ENCODE measurements at places on chromosomes 7 and 10.

DNA sequence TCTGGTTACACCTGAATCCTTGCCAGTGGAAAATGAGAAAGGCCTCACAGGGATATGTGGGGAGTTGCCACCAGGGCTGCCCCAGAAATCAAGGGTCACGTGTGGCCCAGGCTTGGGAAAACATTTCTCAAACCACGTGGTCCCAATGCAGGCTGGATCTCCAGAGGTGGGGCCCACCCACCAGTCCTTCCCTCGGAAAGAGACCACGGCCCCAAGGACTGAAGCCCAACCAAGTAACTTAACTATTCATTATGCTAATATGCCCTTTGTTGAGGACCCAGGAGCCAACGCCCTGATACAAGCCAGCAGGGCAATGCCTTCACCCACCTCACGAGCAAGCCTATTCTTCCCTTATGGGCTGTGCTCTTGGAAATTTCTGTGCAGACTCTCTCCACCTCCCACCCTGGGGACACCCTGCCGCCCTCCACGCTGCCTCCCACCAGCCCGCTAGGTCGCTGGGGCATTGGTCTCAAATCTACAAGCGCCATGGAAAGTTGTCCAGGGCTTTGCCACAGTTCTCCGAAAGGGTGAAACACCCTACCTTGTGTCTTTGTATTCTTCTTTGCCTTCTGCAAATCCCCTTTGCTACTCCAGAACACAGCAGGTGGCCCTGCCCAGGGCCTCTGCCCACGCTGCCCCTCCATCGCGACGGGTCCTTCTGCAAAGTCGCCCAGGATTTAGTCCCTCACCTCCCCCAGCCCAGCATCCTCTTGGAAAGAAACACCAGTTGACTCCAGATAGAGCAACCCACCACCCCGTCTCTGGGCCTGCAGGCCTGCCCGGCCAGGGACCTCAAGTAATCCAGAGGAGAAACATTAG lies 8.8 kb downstream of the TNS3 start:
- no peak for DNase-seq

DNA sequence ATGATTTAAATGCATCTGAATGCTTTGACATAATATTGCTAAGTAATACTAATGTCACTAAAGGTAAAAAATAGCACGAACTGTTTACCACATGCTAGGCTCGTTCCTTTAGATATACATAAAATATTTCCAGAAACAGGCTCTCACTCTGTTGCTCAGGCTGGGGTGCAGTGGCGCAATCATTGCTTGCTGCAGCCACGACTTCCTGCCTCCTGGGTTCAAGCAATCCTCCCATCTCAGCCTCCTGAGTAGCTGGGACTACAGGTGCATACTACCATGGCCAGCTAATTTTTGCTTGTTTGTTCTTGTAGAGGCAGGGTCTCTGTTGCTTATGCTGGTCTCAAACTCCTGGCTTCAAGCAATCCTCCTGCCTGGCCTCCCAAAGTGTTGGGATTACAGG lies 183.3 kb downstream of the SGMS1 start:
- no peak for DNase-seq

GRCh38 chr7:93092757-93093370 lies 24.9 kb downstream of the SAMD9 start:
- DNase-seq, result no peak

DNA sequence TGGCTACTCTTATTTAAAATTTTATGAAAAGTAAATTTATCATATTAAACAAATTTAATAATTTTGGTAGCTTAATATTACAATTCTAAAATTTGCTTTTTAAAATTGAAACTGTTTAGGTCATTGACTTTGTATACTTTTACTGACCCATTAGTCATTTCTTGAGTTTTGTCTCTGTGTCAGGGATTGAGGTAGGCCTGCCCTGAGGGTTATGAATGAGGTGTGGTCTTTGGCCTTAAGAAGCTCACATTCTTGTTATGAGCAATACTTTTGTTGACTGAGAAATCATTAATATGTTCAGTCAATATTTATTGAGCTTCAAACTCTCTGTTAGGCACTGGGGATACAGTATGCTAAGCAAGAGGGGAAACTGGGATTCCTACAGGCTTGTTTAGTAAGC lies 47.0 kb upstream of the RPA3 start:
- no peak for DNase-seq

GRCh38 chr7:149261316-149261828 lies 624 bp upstream of the ZNF783 start:
- DNase-seq, result no peak

DNA sequence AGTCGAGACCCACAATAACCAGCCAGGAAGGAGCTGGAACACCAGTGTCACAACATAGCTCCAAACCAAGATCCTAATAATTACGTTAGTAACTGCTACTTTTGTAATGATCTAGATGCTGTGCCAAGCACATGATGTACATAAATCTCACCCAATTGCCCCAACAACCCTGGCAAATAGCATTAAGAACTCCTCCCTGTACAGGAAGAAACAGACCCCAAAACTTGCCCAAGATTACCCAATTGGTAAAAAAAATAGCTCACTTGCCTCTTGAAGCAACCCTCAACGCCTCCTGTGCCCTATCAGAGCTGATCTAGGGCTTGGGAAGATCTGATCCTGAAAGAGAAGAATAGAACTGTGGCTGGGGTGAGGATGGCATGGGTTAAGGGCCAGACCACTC lies 628.7 kb upstream of the AUTS2 start:
- DNase-seq, result no peak

DNA sequence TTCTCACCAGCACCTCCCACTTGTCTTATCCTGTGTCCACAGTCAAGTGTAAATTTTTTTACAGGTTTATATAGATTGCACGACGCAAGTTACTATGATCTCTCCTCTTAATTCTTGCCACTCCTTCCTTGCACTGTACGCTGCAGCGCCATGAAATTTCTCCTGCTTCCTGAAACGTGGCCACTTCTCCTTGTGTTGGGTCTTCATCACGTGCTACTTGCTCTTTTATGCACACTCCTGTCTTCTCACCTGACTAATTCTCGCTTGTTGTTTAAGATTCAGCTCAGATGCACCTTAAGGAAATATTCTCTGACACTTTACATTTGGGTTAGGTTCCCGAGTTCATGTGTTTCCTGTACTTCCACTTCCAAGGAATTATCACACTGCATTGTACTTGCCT lies 76.5 kb upstream of the ODAD2 start:
- no peak for DNase-seq

DNA sequence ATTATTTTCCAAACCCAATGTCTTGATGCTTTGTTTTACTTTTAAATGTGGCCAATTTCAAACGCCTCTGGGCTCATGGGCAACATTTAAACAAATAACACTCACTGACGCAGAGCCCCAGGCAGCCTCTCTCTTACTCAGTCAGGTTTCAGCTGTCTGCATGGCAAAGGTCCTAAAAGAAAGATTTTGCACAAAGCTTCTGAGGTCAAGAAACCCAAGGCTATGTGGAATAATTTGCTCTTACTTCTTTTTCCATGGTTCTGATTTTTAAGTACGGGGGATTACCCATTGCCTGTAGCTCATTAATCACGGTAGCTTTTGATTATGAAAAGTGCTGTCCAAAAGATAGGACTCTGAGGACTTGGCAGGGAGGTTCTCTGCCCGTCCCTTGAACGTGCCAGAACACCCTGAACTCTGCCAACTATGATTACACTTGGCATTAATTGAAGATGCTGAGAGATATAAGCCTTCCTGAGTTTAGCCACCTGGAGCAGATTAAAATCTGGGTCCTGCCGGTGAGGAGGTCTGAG lies 14.1 kb upstream of the MSRB2 start:
- DNase-seq, result no peak

Data from CD4-positive, alpha-beta T cell treated with Interleukin-2 at 100 ng/mL for 4 hours (primary cell).